ENCODE measurements at places on chromosomes 7 and 10. TPM values are rescaled to one million over a fixed set of nuclear protein-coding genes. Genes with fewer than 3 reads are reported as not detected.

- no peak for DNase-seq
Observed at GRCh38 chr7:22896917-22897316, 74.3 kb upstream of the TOMM7 start.

DNA sequence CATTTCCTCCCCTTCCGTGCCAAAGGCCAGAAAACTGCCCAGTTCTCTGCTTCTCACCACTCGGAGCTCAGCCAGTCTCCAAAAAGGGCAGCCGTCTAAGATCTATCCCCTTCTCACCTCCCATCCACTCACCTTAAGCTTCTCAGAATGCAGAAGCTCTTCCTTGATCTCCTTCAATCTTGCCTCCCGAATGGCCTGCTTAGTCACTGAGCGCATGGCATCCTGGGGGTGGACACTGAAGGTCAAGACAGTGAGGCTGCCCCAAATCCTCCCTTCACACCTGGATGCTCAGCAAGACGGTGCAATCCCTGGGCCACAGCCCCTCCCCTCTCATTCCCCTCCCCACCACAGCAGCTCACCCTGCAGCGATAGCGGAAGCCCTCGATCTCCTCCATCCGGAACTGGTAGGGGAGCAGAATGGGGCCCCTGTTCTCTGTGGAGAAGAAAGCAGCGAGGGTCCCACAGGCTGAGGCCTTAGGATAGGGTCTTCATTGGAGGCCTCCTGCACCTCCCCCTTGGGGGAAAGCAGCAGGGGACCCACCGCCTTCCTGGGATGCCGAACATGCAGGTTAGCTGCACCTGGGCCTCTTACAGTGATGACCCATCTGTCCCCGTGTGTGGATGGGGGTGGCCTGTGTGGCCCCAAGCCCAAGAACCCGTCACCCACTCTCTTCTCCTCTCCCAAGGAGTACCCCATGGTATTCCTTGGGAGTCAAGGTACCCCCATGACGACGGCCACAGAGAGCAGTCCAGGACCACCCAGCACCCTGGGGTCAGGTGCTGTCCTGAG is 4.7 kb downstream of the DDX56 start:
- no peak for DNase-seq

DNA sequence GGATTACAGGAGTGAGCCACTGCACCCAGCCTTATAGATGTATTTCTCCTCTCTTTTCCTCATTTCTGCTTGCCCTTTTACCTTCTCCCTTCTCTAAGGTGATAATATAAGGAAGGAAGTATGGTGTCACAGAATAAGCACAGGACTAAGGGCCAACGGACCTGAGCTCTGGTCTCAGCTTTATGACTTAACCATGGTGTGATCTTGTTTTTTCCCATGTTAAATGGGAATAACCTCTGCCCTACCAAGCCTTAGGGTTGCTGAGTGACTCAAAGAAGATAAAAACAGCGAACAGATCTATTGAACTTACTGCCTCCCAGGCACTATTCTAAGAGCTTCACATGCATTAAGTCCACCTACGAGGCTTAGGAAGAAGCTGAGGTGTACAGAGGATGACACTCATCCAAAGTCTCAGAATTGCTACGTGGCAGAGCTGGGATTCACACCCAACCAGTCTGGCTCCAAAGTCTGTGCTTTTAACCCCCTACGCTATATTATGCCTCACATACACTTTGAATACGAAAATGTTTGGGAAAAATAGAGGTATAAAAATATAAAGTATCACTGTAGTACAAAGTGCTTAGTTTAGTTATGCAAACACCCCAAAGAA is 5.6 kb downstream of the UROS start:
- no peak for DNase-seq

DNA sequence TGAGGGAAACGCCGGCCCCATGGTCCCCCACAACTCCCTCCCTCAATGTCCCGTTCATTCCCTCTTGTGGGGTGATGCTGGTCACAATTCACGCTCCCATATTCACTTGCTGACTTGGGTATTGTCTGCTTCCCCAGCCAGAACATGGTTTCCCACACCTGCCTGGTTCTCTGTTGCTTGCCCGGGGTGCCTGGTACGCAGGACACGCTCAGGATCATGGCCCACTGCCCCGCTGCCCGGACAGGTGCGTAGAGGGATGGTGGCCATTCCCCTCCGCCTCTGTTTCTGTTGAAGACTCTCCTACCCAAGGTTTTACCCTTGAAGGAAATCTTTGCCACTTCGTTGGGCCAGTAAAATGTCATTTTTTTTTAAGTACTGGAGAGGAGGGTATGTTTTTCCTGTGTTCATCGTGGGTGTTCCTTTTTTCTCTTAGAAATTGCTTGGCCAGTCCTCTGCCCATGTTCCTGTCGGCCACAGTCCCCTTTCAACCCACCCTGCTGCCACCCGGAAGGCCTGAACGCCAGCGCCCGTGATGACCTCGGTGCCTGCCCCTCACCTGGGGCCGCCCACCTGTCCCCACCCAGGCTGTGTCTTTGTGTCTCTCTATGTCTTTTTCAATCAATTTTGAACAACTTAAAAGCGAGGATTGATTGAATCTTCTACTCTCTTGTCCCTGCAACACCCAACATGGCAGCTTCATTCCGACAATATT is 38.2 kb downstream of the FOXL3 start:
- DNase-seq: no peak

Gene FAM241B
- total RNA-seq: 1.9 TPM

- no peak for DNase-seq
Observed at GRCh38 chr10:634256-634655, 55.2 kb downstream of the DIP2C start.

DNA sequence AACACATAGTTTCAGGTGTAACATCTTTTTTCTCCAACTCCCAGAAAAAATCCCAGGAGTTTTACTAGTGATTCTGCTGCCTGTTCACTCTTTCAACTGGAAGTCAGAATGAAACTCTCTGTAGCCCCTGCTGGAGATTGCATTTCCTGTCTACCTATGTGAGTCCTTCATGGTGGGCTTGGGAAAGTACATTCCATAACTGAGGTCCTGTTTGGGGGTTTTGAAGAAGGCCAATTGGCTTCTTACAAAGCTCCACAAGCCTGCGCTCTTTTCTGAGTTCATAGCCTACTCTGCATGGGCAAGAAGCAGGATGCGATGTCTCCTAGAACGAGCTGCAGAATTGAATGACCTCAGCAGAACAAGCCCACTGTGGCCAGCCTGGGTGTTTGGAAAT is 86.7 kb downstream of the LYZL2 start:
- DNase-seq: no peak

GRCh38 chr10:76086170-76086760 is 654.8 kb downstream of the LRMDA start:
- DNase-seq: no peak

DNA sequence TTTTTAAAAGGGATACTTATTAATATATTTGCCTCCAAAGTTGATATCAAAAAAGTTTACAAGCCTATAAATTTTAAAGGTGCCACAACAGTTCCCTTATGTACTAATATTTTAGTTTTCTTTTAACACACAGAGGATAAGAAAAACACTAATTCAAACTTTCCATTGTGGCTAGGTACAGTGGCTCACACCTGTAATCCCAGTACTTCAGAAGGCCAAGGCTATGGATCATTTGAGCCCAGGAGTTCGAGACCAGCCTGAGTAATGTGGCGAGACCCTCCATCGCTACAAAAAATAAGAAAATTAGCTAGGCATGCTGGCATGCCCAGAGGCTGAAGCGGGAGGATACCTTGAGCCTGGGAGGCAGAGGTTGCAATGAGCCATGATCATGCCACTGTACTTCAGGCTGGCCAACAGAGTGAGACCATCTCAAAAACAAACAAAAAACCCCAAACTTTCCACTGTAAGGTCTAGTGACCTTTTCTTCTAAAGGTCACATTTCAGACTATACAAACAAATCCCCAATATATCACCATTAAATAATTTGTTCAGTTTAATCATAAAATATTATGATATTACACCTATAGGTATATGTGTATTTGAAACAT is 107.5 kb downstream of the HBP1 start:
- DNase-seq: no peak

DNA sequence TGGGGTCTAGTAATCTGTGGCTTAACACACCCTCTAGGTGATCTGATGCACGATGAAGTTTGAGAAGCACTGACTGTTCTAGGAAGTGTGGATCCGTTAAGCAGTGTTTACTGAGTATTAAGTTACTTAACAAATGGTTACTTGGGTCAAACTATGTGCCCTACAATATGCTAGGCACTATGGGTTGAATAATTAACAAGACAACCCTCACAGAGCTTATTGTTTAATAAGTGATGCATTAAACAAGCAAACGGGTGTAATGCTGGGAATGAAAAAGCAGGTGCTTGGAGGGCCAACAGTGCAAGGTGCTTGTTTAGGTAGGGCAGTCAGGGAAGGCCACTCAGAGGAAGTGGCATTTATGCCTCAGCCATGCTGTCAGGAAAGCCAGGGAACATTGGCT is 378.0 kb upstream of the PODXL start:
- no peak for DNase-seq

Gene KNDC1
- 1.8 TPM for total RNA-seq

GRCh38 chr7:72335561-72336381 is 76.4 kb downstream of the CALN1 start:
- DNase-seq: no peak

Gene OR6B1
- not detected for total RNA-seq

Gene HYCC1
- total RNA-seq: 75.8 TPM

DNA sequence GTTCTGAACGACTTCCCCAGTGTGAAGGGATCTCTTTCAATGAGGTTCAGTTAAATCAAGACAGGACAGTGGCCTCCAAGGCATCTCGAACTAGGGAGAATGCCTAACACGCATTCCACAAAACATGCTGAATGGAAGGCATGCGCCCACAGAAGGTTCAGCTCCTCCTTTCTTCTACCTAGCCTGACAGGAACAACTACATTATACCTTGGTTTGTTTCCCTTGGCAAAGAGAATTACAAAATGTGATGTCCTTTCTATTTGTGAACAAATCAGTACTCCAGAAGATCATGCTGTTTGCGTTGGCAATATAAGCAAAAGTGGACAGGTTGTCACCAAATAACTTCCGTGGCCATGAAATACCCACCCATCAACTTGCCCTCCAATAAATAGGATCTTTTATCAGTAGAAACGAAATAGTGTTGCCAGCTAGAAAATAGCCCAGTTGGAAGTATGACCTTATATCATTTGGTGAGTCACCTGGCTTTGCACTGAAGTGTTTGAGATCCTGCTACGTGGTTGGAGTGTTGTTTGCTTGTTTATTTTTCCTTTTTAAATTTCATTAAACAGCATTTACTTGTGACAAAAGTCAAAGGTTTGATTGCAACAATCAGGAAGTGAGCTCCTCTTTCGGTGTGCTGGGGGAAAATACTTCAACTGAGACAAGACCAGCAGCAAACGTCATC is 117.0 kb upstream of the FAM204A start:
- DNase-seq: no peak

DNA sequence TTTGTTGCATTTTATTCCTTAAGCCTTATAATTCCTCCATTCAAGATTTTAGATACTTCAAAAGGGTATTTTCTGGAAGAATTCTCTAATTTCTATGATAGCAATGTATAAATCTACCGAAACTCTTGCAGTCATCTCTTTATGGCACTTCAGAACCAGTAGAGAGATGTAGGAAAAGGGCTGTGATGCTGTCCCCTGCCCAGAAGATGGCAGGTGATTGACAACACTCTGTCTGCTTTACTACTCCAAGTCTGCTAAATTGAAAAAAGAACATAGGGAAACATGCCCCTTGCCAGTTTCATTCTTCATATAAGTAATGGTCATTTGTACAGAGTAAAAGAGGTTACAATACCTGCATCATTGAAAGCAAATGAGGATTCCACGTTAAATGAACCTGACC is 5.1 kb downstream of the TCTN3 start:
- no peak for DNase-seq

DNA sequence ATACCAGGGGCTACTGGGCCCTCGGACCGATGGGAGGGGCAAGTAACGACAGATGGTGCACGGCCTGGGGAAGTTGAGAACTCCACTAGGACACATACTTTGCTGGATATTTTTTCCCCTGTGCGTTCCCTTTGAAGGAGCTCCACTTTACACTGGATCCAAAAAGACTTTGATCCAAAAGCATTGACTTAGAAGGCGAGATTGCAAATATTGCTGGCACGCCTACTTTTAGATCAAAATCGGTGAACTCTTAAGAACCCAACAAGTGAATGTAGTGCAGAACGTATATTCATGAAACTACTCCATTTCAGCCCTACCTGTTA is 436 bp upstream of the SLC25A13 start:
- no peak for DNase-seq

All from omental fat pad (tissue), 4 donors.